Activated CD8-positive, alpha-beta memory T cell treated with anti-CD3 and anti-CD28 coated beads for 1 hour (primary cell): ENCODE measurements at places on chromosomes 12 and 14.

DNA sequence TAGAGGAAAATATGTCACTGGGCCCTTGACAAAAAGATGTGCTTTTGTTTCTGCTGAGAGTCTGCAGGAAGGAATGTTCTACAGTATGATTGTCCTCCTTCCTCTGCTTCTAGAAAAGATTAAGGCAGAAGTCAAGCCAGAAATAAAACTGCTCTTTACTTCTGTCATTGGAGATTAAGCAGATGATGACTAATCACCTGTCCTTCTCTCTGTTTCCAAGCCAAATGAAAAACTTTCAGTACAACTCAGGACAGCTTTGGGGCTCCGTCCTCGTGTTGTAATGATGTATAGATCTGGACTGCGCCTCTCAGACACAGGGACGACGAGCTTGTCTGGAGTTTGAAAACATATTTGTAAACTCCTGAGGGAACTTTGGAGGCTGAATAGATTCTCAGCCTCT, 159.3 kb downstream of the DYRK2 start:
- no peak for DNase-seq

DNA sequence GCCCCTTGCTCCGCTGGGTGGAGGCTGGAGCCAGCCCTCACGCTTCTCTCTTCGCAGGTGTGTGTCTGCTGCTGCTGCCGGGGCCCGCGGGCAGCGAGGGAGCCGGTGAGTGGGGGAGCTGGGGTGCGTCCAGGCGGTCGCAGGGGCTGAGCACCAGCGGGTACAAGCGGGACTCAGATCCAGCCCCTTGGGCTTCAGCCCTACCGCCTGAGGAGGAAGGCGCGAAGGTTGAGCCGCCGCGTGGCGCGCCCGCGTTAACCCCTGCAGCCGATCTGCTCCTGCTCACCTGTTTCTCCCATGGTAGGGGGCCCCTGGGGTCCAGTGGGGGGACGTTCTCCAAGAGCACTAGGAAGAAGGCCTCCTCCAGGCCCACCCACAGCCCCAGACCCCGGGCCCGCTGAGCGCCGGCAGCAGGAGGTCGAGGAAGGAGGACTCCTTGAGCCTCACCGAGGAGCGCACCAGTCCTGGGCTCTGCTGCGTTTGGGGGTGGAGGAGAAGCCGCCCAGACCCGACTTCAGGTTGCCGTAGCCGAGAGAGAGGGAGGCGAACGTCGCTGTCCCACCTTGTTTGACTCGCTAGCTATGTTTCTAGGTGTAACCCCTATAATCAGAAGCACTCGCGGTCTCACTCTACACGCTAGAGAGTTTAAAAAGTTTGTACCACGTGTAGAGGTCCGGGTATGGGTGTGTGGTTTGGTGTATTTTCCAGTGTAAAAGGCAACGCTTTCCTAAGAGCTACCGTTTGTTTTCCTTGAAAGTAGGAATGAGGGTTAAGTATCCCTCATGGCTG, 834 bp downstream of the COCH start:
- DNase-seq = no peak

GRCh38 chr12:124884587-124885438, 21.1 kb upstream of the SCARB1 start:
- no peak for DNase-seq

DNA sequence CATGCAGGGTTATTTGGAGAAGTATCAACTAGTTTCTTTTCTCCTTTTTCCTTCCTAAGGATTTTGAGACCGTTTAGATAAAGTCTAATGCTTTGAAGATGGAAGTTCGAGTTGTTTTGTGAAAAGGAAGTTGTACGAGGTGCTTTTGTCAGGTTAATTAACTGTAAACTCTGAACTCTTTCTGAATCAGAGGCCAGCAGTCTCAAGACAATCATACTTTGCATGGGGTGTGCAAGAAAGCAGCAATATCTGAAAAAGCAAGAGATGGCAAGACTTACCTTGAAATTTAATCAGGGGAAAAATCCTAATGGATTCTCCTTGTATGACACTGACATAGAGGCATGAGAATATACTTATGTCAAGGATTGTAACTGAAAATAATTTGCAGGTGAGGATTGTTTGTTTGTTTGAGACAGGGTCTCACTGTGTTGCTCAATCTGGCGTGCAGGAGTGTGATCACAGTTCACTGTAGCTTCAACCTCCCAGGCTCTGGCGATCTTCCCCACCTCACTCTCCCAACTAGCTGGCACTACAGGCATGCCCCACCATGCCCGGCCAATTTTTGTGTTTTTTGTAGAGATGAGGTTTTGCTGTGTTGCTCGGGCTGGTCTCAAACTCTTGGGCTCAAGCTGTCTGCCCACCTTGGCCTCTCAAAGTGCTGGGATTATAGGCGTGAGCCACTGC, 170.2 kb upstream of the HMGA2 start:
- DNase-seq = no peak

DNA sequence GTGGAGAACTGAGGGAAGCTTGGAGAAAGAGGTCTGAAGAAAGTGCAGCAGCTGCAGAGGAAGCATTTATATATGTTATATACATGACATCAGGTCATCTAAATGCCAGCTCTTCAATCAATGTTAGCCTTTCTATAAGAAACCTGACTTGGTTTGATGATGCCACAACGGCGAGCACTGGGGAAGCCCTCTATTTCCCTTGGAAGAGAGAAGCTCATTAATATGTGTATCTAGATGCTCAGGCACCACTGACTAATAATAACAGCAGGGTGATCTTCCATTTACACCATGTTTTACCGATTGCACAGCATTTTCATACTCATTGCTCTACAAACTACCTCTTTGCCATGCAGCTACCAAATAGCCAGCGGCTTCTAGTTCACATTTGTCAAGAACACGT, 811 bp downstream of the ACYP1 start:
- DNase-seq = no peak

- no peak for DNase-seq
Observed at GRCh38 chr12:27014859-27015729, 910 bp upstream of the TM7SF3 start.

DNA sequence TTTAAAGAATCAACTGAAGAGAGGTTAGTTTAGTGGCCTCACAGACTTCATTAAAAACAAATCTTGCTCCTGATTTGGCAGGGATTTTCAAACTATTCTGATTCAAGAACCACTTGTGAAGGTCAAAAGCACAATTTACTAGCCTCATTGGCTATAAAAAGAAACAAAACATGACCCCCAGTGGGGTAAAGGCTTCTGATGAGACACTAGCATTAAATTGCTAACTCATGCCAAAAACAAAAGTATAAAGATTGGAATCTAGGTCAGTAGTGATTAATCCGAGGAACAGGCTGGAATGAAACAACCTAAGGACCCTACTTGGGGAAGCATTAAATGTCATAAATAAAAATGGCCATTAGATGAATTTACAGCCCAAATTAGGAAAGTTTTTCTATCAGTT, 312.3 kb downstream of the PAWR start:
- DNase-seq = no peak

- DNase-seq = no peak
Observed at GRCh38 chr14:67137744-67138371, 51.4 kb upstream of the GARIN2 start.

- no peak for DNase-seq
Observed at GRCh38 chr12:124319368-124320050, 24.6 kb downstream of the RFLNA start.

GRCh38 chr12:120739821-120740613, 14.4 kb downstream of the ACADS start:
- no peak for DNase-seq

- DNase-seq = no peak
Observed at GRCh38 chr12:20188930-20189653, 179.2 kb upstream of the PDE3A start.

DNA sequence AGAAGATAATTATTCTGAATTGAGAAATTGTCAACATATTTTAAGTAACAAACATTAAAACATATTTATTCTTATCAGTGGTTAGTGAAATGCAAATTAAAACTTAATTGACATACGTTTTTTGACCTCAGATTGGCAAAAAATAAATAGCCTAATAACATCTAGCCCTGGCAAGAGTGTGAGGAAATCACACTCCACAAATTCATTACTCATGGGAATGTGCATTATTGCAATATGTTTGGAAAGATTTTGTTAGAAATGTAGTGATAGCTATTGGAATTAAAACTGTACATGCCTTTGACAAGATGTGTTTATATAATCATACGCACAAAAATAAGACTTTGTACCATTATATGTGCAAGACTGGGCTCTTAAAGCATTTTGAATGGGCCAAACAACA, 168.6 kb downstream of the KITLG start:
- DNase-seq = no peak

DNA sequence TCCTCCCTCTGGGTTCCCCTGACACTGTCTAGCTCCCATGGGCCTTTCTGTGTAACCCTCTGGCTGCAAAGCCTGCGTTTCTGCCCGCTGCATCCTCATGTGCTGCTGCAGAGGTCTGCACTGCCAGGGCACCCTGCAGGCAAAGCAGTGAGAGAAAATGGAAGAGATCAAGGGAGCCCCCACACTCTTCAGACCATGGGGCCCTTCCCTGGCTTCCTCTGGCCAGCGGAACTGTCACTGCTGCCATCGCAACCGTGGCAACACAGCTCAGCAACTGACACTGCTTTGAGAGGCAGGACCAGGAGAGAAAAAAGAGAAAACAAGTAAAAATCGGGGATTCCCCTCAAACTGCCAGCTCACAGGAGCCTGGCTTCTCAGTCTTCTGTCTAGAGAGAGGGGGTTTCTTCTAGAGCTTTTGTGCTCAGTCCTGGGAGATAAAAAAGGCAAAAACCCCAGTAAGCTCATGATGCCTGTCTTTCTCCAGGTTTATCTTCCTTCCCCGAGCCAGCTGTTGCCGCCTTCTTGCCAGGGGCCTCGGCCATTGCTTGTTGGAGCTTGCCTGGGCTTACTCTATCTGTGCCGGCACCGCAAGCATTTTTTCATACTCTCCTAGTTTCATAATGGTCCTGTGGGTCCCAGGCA, 38.9 kb downstream of the C14orf132 start:
- DNase-seq = no peak

- no peak for DNase-seq
Observed at GRCh38 chr12:104649921-104650320, 193.2 kb downstream of the CHST11 start.

- DNase-seq = no peak
Observed at GRCh38 chr12:52636189-52636588, 15.8 kb downstream of the KRT2 start.

- no peak for DNase-seq
Observed at GRCh38 chr12:34288963-34289345, 266.7 kb downstream of the ALG10 start.

- no peak for DNase-seq
Observed at GRCh38 chr14:75995372-75996041, 9.9 kb downstream of the IFT43 start.

DNA sequence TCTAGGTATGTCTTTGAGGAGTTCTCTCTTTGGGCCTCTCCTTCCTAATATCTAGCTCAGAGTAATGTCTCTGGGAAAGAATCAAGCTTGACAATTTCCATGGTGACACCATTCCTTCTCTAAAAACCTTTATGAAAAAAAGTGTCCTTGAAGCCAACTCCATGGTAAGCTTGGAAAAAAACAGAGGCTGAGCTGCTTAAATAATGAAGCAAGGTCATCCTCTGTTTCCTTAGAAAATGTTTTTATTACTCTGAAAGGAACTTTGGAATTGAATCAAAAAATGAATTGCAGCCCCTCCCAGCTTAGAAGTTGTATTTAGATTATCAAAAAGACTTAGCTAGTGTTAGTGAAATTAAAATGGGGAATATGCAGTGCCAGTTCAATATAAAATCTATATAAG, 166.1 kb upstream of the KITLG start:
- DNase-seq = no peak

DNA sequence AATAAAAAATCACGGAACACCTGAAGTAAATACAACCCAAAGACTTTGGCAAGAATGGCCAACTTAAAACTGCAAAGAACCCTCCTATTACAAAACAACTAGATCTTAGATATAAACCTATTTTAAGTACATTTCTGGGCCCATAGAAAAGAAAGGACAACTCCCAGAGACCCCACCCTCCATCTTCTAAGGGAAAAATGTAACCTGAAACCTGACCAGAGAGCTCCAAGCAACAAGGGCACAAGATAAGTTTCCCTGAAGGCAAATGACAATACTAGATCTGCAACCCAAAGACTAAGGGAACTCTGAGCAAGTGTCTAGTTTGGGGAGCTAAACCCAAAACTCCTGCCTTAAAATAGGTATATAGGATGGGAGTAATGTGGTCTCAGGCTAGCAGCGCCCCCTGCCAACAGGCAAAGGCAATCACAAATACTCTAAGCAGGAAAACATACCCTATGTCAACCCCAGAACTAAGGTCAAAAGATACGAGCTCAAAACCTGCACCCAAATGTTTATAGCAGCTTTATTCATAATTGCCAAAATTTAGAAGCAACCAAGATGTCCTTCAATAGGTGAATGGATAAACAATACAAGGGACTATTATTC, 218.9 kb downstream of the ITPR2 start:
- no peak for DNase-seq

- DNase-seq = no peak
Observed at GRCh38 chr14:89309670-89310177, 107.3 kb downstream of the FOXN3 start.

DNA sequence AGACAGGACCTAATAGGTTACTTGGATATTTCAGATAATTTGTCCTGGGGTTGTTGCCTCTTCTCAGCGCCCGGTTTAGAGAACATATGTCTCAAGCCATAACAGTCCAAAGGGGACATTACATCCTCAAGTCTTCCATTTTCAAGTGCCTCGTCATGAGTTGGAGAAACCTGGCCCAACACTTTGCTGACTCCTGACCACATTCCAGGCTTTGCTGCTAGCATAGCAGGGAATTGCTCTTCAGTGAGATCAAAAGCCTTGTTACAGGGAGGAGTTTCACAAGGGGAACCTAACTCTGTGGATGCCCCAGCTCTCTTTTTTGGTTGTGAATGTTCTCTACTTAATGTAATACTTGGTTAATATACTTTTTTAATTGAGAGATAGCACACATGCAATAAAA, 8.2 kb upstream of the MMP19 start:
- no peak for DNase-seq

- no peak for DNase-seq
Observed at GRCh38 chr14:91032248-91032647, 28.2 kb downstream of the RPS6KA5 start.

- no peak for DNase-seq
Observed at GRCh38 chr12:91074154-91074709, 16.4 kb upstream of the KERA start.

GRCh38 chr14:92585981-92586937, 72.7 kb downstream of the RIN3 start:
- no peak for DNase-seq

GRCh38 chr14:104428333-104428851, 151.2 kb upstream of the C14orf180 start:
- DNase-seq = no peak

GRCh38 chr14:104439625-104440024, 139.9 kb upstream of the C14orf180 start:
- no peak for DNase-seq

GRCh38 chr14:75041613-75042012, 9.7 kb downstream of the MLH3 start:
- DNase-seq = no peak

- DNase-seq = no peak
Observed at GRCh38 chr14:20732979-20733635, 12.6 kb upstream of the EDDM3A start.

DNA sequence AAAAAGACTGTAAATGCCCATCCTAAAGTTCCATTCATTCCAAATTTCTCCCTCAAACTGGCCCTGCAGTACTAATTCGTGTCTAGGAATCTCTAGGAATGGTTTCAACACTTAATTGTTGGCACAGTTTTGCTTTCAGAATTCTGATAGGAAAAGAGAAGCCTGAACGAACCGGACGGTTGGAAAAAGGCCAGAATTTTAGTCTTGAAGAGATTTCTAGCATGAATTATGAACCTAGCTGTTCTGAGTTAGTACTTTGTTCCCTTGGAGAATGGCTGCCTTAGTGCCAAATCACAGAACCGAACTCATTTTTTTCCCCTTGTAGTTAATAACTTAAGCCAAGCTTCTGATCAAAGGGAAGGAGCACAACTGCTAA, 262.6 kb downstream of the ADAMTS20 start:
- no peak for DNase-seq
